Activated CD4-positive, alpha-beta T cell treated with anti-CD3 and anti-CD28 coated beads, Interleukin-2, Interleukin-6, amounts not matched to agents 100 ng/mL and 50 ng/mL, durations not matched to agents 16 hours and 8 hours (primary cell): ENCODE measurements at places on chromosomes 13 and 19.

GRCh38 chr19:1538978-1539377 is 15.1 kb downstream of the PLK5 start:
- DNase-seq = no peak

DNA sequence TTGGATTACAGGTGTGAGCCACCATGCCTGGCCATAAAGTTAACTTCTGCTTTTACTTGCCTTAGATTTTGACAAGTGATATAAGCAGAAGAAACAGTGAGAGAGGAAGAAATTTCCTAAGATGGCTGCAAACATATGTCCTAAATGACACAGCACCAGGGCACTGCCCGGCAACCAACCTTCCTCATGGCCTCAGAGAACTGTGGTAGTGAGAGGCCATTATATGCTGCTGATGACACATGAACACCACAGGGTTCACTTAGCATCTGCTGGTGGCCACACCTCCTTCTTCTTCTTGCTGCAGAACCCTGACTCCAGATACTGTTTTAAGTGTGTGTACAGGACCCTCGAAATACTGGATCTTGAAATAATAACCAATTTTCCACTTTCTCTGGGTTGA is 88.2 kb downstream of the KCTD12 start:
- no peak for DNase-seq

DNA sequence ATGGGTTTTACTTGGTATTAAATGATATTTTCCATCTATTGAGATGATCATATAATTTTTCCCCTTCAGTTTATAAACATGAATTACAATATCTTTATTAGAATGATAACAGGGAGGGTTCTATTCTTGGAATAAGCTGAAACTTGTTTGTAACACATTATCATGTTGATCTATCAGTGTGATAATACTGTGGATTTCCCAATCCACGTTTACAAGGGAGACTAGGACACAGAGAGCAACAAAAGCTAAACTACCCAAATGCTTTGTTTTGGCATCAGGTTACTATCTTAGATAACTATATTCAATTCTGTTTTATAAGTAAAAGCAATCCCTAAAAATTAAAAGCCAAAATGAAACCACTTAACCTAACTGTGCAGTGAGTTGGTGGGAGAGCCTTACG is 92.5 kb downstream of the TUBGCP3 start:
- no peak for DNase-seq

DNA sequence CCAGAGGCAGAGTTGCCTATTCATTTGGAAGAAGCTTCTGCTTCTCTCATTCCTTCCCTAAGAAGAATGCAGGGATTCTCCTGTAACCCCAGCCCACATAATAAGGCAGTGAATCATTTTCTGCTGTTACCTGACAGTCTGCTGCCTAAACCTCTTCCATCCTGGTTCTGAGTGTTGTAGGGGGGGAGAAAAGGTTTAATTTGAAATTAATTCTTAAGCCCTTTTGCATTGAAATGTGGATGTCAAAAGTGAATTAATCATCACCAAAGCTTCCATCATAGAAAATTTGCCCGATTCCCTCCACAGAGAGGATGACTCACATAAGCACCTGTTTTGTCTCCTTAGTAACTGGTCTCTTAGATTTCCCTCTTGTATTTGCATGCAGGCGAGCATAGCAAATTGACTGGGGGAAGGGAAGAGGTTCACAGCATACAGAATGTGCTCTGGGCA is 146.7 kb upstream of the FNDC3A start:
- DNase-seq = peak; percentile 25

- no peak for DNase-seq
Observed at GRCh38 chr19:30543243-30543945, 171.2 kb downstream of the ZNF536 start.

- DNase-seq = no peak
Observed at GRCh38 chr19:20660473-20661140, 764 bp downstream of the ZNF626 start.
